ENCODE measurements at places on chromosomes 6 and 20. TPM values are rescaled to one million over a fixed set of nuclear protein-coding genes. Genes with fewer than 3 reads are reported as not detected.

Gene ID4
- 0.24 TPM for total RNA-seq

Gene DNMT3B
- total RNA-seq = 5.8 TPM

Gene BEND6
- total RNA-seq = 0.53 TPM

Gene HAO1
- total RNA-seq = not detected

Gene AVP
- total RNA-seq = not detected

Gene AKAP12
- 411 TPM for total RNA-seq

All from glomerular endothelial cell (primary cell).